ENCODE measurements at places on chromosomes 12 and 14. TPM values are rescaled to one million over a fixed set of nuclear protein-coding genes. Genes with fewer than 3 reads are reported as not detected.

The PIWIL1 gene
- total RNA-seq, result 0.08 TPM

The C1RL gene
- 46.4 TPM for total RNA-seq

- DNase-seq, result no peak
Measured at GRCh38 chr12:111172786-111173185, 196.1 kb downstream of the PHETA1 start.

DNA sequence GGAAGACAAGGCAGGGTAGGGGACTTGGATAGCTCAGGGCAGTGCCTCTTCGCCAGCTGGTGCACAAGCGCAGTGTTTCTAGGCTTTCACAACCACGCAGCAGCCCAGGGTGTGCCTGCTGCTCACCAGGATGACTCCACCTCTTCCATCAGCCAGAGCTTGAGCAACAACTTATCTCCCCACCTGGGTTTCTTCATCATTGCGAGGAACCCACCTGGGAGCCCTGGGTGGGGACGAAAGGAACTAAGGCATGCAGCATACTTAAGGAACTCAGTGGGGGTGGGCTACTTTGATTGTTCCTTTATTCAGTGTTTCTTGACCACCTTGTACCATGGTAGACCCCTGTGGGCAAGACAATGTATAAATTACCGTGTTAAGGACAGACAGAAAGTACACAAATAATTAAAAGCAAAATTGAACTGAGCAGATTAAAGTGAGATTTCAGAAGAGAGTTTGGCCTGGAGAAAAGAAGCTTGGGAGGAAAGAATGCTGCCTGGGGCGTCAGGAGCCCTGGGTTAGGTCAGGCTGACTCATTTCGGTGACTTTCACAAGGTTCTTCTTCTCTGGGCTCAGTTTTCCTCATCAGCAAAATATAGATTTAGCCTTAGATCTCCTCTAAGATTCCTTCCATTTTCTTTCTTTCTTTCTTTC is 22.9 kb downstream of the KRT18 start:
- DNase-seq, result peak; percentile 55

GRCh38 chr14:75373616-75374015 is 54.2 kb upstream of the JDP2 start:
- DNase-seq, result no peak

- DNase-seq, result no peak
Measured at GRCh38 chr14:90616313-90616712, 199.9 kb downstream of the TTC7B start.
